NCI-H446 treated with DMSO at 0.1 percent for 48 hours (cell line): ENCODE measurements at places on chromosomes 3 and 15.

- peak; percentile 91 for DNase-seq
These were observed 164.3 kb downstream of the FNDC3B start for GRCh38 chr3:172203522-172204258.

DNA sequence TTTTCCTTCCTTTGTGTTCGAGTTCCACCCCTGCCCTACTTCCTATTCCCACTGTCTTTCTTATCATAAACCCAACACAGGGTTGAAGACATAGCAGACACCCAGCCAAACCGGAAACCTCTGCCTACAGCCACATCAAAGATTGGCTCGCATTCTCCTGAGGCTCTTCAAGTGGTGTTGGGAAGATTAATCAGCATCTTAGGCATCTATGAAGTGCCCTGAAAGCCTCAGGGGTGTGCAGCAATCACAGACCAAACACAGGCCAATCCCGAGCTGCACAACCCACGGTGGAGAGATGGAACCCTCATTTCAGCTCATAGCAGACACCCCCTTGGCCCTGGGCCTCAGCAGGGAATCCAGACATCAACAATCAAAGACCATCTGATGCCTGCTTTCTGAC, 255.9 kb downstream of the XXYLT1 start:
- DNase-seq = no peak

- DNase-seq = no peak
These were observed 375.8 kb downstream of the TIGIT start for GRCh38 chr3:114669614-114670013.

DNA sequence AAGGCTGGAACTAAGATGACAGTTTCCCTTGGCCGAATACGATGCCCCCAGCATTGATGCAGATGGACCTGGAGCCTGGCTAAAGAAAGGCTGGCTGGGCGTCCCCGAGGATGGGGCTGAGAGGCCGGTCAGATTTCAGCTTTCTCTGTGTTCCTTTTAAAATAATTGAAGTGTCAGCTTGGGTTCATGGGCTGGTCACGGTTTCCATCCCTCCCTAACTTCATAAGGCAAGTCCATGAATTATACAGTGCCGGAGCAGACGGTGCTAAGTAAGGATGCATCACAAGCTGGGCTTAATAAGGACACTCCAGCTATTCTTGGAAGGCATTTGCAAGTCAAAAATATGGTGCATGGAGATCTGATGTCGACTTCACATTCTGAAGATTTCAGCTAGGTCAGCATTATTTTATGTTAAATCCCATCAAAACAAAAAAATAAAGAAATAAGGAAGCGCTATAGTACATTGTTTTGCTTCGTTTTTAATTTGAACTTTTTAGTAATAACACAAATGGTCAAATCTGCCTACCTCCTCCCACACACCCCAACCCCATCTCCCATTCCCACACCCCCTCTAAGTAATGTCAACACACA, 220.8 kb downstream of the RPLP1 start:
- no peak for DNase-seq

GRCh38 chr3:152508705-152509104, 240.0 kb downstream of the MBNL1 start:
- no peak for DNase-seq

DNA sequence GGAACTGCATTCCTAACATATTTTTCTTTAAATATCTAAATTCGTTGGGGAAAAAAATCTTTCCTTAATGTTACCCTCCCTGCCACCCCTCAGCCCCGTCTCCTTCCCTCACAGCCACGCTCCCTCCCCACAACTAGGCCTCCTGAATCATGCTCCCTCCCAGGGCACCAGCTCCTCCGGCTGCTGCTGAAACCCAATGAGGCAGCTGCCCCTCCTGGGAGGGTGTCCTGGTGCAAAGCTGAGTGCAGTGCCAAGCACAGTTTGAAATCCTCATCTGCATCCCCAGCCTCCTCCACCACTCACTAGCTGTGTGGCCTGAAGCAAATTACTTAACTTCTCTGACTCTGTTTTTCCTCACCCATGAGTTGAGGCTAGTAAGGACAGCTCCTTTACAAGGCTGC, 2.7 kb upstream of the NR2E3 start:
- DNase-seq = no peak

DNA sequence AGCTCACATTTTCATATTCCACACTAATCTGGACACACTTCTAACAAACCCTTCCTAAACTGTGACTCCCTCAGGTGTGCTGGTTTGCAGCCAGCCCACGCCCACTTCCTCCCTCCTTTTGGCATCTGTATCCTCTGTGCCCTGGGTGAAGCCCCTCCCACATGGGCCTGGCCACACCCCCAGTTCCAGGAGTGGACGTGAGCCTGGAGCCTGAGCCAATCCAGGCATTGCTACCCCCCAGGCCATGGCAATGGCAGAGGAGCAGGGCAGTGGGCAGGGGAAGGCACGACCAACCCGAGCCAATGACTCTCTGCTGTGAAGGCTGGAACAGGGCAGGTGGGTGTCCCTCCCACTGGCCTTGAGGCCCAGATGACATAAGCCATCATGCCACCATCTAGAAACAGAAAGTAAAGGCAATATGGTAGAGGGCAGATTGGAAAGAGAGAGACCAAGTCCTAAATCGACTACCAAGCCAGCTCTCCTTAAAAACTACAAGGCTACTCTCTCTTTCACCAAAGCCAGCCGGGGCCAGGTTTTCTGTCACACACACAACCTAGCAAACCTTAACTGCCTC, 18.6 kb downstream of the FAM174B start:
- DNase-seq = no peak

GRCh38 chr3:135694142-135694541, 271.4 kb upstream of the PPP2R3A start:
- no peak for DNase-seq

- DNase-seq = no peak
These were observed 20.5 kb downstream of the EXOG start for GRCh38 chr3:38516669-38517068.

- no peak for DNase-seq
These were observed 81.3 kb upstream of the ZBED2 start for GRCh38 chr3:111676211-111677006.

- DNase-seq = no peak
These were observed 127.3 kb upstream of the THBS1 start for GRCh38 chr15:39453620-39454019.

DNA sequence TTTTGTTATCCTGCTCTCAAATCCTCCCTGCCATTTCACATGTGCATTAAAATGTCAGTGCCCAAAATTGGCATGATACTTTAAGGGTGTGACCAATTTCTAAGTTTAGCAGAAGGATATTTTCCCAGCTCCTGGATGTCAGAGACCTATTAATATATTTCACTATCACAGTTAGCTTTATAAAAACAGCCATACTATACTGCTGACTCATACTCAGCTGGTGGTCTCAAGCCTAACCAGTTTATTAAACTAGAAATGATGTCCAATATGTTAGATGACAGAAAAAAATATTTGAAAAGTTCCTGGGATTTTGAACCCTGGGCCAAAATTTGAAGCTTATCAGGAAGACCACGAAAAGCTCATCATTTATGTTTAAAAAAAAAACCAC, 60.9 kb upstream of the ZNF280D start:
- DNase-seq = peak; percentile 19

DNA sequence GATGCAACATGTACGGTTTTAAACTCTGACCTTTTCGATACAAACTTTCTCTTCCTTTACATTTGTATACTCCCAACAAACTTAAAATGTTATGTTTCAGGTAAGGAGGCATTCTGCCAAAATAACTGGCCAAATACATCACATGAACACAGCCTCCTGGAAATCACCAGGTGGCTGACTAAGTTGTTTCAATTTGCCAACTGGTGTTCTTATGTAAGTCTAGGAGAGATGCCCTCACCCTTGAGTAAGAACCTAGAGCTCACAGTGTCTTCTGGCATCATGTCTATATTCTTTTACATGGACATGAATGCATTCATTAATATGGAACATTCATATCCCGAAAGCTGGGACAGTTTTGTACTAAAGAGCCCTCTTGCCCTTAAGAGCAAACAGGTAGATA, 341.1 kb upstream of the NR2F2 start:
- DNase-seq = no peak
